Activated CD4-positive, CD25-positive, alpha-beta regulatory T cell treated with anti-CD3 and anti-CD28 coated beads, Interleukin-2, amount 50 U/mL, for 72 hours (primary cell): ENCODE measurements at places on chromosomes 1 and 21.

DNA sequence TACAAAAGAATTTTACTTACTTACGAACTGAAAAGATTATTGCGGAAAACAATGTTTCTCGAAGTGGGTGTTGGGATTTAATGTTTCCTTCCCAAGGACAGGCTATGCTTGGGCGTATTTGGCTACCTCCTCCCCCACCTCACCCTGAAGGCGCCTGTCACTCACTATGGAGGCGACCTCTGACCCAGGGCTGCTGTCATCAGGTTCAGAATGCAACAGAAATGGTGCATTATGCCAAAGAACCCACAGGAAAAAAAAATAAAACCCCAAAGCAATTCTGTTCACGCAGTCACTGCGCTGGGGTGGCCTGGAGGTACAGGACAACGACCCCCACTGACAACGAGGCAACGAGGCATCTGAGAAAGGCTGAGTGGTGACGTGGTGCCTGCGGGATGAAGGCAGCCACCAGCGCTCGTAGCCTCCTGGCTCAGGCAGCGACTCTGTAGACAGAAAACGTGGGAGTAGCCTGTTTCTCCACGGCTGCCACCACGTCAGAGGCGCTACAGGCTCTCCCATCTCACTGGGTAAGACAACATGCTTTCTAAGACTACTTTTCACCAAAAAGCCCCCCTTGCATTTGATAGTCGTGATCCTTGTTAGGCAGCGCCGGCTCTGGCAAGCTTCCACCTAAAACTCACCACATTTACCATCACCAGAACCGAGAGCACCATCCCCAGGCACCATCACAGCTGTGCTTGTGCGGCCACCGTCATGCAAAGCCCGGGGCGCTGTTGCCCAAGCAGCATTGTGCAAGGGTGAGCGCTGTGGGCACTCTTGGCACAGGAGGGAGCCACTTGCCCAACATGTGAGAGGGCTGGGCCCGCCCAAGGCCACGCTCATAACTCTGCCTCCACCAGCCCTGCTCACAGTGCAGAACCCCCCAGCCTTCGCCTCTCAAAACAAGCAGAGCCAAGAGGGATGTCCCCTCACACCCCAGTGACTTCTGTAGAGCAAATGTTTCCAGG lies 14.3 kb downstream of the NADK start:
- DNase-seq = no peak

GRCh38 chr1:19087017-19087736 lies 122.9 kb downstream of the UBR4 start:
- DNase-seq = no peak

GRCh38 chr1:12083766-12084165 lies 20.7 kb downstream of the TNFRSF8 start:
- no peak for DNase-seq

DNA sequence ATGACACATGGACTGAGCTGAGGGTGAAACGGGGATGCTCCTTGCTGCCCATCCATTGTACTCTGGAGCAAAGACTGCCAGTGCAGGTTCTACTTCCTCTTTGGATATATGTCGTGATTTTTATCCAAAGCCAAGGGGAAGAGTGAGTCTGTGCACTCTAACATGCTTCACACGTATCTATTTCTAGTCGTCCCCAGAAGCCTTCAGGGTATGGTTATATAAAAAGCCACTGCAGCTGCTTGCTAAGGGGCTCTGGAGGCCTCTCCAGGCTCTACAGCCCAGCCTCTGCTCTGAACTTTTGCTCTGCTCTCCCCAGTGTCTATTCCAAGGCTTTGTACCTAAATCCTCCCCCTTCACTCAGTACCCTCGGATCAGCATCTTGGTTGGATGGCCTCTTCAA lies 20.1 kb downstream of the PAFAH2 start:
- no peak for DNase-seq

- DNase-seq = no peak
Measured at GRCh38 chr1:78375996-78376395, 114.8 kb upstream of the PTGFR start.

DNA sequence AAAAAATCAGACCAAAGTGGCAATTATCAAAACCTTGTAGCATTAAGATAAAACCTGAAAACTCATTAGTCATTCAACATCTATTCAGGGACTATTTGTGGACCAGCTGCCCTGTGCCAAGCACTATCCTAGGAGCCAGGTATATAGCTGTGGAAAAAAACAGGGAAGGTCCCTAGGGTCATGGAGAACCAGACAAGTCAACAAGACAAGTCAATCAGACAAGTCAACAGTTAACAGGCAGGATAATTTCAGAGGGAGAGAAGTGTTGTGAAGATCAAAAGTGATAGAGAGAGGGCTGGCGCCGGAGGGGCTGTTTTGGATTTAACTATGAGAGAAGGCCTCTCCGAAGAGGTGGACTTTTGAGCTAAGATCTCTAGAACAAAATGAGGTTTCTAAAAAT lies 3.3 kb upstream of the ATP1A4 start:
- no peak for DNase-seq

GRCh38 chr1:230507236-230507635 lies 81.1 kb upstream of the PGBD5 start:
- DNase-seq = no peak

DNA sequence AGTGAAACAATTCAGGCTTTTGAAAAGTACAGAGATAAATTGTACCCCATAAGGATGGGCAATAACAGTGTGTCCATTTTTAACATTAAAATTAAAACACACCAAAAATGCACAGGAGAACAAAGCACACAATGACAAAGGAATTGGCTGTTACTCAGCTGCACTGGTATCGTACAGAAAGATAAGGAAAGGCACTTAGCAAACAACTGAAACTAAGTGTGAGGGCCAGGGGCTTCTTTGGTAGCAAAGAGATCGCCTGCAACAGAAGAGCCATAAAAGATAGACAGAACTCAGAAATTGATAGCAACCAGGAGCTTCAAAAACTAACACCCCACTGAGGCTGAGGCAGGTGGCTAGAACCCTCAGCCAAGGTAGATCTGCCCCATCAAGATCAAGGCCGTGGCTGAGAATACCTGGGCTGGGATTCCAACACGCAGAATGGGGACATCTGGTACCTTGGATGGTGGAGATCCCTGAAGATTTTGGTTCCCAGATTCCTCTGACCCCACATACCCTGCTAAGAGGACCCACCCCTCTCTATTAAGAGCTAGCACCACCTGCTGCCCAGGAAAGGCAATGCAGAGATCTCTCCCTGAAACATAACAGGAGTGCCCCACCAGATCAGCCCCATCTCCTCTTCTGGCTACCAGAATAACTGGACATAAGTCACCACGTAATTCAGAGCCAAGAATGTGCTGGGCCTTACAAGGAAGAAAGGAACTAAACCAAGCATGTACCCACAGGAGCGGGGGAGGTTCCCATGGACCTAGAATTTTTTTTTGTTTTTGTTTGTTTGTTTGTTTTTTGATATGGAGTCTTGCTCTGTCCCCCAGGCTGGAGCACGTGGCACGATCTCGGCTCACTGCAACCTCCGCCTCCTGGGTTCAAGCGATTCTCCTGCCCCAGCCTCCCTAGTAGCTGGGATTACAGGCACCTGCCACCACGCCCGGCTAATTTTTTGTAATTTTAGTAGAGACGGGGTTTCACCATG lies 16.2 kb downstream of the PLEKHO1 start:
- DNase-seq = no peak

DNA sequence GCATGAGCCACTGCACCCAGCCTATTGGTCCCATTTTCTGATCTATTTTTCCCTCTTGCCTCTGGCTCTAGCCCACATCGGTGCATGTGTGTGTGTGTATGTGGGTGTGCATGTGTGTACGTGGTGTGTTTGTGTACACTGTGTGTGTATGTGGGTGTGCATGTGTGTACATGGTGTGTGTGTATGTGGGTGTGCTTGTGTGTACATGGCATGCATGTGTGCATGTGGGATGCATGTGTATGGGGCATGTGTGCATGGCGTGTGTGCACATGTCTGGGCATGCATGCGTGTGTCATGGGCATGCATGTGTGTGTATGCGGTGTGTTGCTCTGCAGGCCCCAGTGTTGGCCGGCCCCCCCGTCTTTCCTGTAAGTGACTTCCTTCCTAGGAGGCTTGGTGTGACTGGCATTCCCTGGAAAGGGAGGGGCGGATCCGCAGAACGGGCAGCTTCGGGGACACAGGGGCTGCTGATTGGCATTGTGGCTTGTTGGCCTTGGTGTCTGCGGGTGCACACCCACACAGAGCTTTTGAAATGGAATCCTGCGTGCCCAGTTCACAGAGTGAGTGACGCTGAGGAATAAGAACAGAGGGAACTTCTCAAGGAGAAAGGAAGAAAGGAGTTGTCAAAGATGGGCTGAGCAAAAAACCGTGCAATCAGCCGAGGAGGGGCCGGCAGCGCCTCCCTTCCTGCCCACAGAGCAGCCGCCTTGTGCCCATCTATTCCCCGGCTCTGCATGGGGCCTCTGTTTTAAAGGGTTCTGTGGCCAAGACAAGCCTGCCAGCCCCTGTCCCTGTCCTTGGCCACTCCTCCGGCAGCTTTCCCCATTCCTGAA lies 8.0 kb downstream of the PDXK start:
- DNase-seq = no peak

- no peak for DNase-seq
Measured at GRCh38 chr21:38533887-38534286, 35.6 kb upstream of the ERG start.

DNA sequence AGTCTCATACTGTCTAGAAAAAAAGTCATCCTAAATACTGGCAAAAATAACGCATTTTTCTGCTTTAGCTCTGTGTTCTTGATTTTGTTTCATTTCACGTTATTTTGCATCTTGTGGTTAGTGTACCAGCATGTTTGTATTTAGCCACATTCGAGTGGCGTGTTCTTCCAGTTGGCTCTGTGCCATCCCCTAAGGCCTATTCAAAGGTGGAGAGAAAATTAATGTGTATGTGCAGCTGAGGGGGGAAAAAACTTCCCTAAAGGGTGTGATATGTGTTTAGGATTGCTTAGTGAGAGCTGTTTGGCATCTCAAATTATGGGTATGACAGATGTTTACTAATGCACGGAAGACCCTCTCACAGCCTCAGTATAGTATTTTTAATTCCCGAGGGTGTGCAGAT lies 12.1 kb downstream of the DNAJC16 start:
- DNase-seq = no peak

GRCh38 chr1:172167796-172168596 lies 252.5 kb upstream of the C1orf105 start:
- no peak for DNase-seq

DNA sequence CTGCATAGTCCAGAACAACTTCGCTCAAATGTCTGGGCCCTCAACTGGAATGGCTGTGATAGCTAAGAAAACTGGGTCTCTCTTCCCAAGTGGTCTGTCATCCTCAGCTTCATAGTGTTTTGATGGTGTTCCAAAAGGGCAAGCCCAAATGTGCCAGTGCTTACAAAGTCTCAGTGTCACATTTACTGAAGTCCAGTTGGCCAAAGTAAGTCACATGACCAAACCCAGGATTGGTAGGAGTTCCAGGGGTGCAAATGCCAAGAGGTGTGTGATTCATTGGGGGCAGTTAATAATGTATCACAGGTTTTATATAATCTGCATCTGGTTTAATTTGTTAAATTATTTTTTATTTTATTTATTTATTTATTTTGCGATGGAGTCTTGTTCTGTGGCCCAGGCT lies 24.9 kb downstream of the SMG7 start:
- no peak for DNase-seq

GRCh38 chr21:34846601-34847112 lies 177.9 kb downstream of the CLIC6 start:
- DNase-seq = no peak

DNA sequence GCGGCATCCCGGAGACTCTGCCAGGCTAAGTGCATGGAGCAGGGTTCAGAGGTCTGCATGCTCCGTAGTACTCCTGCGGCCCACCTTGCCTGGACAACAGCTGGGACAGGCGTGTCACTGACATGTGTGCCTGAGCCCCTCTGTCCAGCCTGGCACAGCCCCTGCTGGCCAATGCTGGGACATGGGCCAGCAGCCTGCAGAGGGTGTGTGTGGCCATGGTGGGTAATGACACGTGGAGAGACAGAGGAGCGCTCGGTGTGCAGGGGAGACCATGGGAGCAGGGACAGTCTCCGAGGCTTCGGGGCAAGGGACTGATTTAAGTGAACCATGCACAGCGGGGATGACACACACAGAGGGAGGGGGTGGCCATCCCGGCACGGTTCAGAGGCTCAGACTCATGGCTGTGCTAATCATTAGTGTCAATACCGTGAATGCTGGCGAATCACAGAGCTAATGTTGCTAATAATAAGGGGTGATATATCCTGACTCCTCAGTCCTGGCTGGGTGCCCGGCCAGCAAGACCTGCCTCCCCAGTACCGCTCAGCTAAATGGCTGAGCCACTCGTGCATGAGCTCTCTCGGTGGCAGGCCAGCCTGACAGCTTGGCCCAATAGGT lies 41.5 kb downstream of the IGSF21 start:
- no peak for DNase-seq

DNA sequence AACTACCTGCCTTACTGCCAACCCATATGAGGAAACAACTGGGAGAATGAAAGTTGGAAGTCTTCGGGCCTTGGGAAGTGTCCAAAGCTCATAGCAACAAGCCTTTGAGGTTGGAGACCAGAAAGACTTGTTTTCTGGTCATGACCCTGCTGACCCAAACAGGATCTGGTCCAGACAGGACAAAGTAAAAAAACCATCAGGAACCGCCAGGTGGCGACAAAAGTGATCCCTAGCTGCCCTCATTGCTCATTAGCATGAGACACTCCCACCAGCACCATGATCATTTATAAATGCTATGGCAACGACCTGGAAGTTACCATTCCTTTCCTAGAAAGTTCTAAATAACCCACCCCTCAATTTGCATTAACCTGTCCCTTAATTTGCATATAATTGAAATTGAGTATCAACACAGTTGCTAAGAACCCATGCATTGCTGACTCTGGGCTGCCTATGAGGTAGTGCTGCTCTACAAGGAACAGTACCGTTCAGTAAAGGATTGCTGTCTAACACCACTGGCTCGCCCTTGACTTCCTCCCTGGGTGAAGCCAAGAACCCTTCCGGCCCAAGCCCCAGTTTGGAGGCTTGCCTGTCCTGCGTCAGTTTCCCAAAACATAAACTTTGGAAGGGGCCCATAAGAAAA lies 89.0 kb downstream of the URB2 start:
- no peak for DNase-seq

DNA sequence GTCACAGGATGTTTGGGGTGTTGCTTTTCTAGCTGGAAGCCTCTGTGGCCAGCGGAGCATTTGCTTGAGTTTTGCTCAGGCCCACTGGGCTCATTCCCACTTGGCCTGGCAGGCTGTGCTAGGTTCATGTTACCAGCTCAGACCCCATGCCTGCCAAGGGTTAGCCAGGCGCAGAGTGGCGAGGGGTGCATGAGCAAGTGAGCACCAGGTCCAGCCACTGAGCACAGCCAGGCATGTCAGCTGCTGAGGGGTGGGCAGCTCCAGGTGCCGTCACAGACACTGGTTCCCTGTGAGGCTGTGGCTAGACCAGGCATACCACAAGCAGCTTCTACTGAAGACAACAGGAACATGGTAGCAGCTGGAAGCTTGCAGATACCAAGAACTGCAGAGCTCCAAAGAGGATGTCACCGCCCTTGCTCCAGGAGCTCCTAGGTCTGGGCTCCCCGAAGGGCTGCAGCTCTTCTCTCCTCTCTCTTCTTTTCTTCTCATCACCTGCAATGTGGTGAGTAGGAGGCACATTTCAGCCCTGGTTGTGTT lies 52.0 kb upstream of the CYYR1 start:
- DNase-seq = no peak

GRCh38 chr1:69835955-69836354 lies 268.2 kb downstream of the LRRC7 start:
- DNase-seq = no peak

GRCh38 chr1:92953491-92953890 lies 7.8 kb downstream of the DIPK1A start:
- no peak for DNase-seq
